ENCODE measurements at places on chromosomes 1 and 21.

- DNase-seq: no peak
Observed at GRCh38 chr1:30145723-30146303, 577.6 kb downstream of the MATN1 start.

DNA sequence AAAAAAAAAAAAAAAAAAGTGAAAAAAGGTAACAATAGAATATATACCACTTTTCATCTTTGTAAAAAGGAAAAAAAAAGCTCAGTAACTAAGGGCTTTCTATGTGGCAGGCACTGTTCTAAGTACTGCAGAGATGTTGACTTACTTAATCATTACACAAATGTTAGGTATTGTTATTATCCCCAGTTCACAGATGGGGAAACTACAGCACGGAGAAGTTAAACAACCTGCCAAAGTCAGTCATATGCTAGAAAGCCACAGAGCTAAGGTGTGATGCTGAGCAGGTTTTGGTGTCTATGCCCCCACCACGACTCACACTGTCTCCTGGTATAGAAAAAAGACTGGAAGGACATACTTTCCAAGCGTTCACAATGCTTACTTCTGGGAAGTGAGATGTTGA lies 6.6 kb upstream of the PNRC2 start:
- no peak for DNase-seq

- DNase-seq: no peak
Observed at GRCh38 chr21:25350056-25350455, 257.2 kb downstream of the MRPL39 start.

DNA sequence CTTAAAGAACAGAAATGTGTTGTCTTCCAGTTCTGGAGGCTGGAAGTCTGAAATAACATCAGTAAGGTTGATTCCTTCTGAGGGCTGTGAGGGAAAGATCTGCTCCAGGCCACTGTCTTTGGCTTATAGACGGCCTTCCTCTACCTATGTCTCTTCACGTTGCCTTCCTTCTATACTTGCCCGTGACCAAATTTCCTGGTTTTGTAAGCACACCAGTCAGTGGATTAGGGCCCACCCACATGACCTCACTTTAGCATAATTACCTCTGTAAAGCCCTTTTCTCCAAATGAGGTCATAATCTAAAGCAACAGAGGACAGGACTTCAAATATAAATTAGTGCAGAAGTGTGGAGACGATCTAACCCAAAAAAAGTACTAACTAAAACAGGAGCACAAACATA lies 231.6 kb downstream of the NRIP1 start:
- DNase-seq: no peak

DNA sequence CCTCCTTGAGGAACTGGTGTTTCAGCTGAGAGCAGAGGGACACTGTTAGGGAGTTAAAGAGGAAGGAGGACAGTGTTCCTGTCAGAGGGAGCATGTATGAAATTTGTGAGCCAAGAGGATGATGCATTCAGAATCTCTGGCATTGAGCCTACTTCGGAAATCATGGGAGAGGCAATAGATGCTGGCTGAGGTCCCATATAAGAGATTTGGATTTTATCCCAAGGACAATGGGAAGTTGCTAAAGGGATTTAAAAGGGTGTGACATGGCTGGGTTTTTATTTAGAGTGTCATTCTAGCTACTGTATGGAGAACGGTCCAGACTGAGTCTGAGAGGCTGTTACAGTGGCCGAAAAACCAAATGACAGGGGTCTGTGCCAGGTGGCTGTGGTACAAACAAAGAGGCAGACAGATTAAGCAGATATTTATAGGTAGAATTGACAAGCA lies 403.2 kb upstream of the B3GALT2 start:
- DNase-seq: no peak

DNA sequence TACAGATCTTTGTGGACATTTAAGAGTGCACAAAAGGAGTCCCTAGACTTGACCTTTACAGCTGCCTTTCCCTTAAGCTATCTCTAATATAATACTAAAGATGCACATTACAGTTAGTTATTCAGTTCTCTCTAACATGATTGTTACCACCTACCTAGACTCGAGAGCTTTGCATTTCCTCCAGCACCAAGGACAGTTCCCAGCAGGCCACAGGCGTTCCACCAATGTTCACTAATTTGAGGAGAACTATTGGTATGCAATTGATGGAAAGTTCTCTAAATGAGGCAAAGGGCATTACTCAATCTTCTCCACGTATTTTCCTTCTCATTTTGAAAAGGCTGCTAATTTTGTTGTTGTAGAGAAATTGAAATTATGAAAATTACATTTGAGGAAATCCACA lies 5.4 kb upstream of the NTNG1 start:
- no peak for DNase-seq

DNA sequence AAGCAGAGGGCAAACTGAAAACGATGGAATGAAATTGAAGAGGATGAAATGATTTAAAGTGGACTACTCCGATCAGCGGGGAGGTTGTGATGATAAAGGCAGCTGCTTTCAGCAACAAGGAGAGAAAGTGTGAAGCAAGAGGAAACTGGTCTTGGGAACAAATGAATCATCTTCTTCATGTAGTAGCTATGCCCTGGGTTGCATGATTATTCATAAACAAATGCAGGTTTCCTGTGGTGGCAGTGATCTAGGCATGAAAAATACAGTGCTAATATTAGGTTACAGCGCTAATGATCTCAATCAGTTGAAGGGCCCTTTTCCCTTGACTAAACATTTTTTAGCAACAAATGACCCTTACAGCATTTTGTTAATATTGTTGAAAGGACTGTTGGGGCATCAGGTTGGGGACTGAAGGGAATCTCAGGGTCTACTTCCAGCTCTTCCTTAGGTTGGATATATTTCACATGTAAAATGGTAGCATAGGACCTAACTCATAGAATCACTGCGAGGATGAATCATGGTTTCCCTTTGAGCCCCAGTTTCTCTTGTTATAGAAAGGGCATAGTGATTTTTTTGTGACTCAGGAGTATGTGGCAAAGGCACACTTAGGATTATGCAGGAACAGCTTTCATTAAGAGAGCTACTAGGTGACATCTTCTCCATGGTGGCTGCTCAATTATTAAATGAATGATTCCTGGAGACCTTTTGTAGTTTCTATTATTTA lies 1.9 kb upstream of the ZFYVE9 start:
- no peak for DNase-seq

DNA sequence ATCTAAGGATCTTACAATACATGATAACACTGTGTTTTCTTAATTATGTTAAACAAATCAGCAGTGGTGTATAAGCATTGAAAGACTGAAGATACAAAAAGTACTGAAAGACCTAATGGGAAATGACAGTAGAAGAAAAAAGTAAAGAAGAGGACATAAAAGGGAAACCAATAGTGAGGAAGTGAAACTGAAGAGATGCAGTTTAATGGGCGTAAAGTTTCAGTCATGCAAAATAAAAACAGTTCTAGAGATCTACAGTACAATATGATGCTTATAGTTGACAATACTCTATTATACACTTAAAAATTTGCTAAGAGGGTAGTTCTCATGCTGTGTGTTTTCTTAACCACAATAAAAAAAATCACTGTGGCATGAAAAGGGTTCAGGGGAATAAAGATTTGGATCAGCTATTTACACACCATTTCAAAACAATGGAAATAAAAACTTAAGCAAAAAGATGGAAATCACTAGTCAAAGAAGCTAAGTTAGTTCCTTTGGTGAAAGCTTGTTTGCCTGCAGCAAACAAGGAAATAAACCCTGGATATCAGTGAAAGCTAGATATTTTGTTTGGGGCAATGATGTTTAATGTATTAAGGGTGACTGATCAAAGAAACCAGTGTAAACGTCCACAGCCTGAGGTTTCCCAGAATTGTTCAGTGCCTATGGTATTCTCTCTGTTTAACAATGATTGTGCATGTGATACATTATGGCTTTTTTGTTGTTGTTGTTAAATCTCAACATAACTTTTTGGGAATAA lies 1160.8 kb upstream of the ADGRL2 start:
- no peak for DNase-seq

- no peak for DNase-seq
Observed at GRCh38 chr21:33801424-33802405, 113.9 kb downstream of the ATP5PO start.

GRCh38 chr21:42199868-42200463 lies 19.0 kb upstream of the ABCG1 start:
- no peak for DNase-seq

DNA sequence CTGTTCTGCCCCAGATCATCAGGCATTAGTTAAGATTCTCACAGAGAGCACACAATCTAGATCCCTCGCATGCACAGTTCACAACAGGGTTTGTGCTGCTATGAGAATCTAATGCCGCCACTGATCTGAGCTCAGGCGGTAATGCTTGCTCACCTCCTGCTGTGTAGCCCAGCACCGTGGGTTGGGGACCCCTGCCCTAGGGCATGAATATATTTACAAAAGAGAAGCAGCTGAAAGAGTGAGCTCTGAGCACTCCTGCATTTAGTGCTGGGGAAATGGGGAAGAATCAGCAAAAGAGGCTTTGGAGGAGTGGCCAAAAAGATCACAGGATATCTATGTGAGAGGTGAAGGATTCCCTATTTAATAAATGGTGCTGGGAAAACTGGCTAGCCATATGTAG lies 5.6 kb downstream of the CFAP57 start:
- DNase-seq: no peak

GRCh38 chr1:245389873-245390272 lies 235.1 kb downstream of the KIF26B start:
- DNase-seq: no peak

GRCh38 chr1:171427852-171428471 lies 57.4 kb upstream of the PRRC2C start:
- DNase-seq: no peak

DNA sequence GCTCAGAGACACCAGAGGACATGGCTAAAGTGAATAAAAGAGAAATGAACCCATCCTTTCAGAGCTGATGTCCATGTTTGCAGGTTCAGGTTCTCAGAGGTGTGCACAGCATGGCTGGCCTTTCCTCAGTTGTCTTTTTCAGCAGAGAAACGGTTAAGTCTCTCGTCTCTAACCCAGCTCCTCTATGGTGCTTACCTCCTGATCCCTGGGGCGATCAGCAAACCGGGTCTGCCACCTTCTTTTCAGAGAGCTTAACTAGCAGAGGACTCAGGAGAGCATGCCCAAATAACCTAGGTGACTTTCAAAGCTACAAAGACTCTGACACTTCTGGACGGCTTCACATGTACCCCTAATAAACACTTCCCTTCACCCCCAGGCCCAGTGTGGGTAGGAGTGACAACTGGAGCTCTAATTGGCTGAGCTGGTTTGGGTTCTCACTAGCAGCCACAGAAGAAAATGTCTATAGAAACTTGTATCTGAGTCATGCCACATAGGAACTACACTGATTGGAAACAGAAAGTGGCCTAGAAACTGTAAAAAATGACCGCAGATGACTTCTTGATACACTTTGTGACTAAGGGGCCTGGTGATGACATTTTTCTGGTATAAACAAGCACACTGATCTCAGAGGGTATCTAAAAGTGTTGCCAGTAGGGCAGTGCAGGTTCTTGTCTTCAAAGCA lies at the start of gene AIM2:
Gene AIM2, minus strand, starts transcription at position 329 of the 682 bp plus-strand sequence. CDS start 3,267 bp downstream, outside the sequence.
- no peak for DNase-seq

GRCh38 chr1:14945132-14946010 lies 208.2 kb upstream of the TMEM51 start:
- no peak for DNase-seq

DNA sequence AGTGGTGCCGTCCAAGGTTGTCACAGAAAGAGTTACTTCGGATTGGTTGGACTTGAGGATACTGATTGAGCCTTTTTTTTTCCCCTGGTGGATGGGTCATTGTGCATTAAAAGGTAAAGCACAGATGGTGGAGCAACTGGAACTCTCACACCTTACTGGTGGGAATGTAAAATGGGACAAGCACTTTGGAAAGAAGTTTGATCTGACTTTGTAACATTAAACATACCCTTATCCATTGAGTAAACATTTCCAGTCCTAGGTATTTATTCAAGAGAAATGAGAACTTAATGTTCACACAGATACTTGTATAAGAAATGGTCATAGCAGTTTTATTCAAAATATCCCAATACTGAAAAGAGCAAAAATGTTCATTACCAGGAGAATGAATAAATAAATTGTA lies 14.9 kb downstream of the PLA2G2A start:
- no peak for DNase-seq

GRCh38 chr1:67564193-67564592 lies 120.8 kb upstream of the GADD45A start:
- DNase-seq: no peak

DNA sequence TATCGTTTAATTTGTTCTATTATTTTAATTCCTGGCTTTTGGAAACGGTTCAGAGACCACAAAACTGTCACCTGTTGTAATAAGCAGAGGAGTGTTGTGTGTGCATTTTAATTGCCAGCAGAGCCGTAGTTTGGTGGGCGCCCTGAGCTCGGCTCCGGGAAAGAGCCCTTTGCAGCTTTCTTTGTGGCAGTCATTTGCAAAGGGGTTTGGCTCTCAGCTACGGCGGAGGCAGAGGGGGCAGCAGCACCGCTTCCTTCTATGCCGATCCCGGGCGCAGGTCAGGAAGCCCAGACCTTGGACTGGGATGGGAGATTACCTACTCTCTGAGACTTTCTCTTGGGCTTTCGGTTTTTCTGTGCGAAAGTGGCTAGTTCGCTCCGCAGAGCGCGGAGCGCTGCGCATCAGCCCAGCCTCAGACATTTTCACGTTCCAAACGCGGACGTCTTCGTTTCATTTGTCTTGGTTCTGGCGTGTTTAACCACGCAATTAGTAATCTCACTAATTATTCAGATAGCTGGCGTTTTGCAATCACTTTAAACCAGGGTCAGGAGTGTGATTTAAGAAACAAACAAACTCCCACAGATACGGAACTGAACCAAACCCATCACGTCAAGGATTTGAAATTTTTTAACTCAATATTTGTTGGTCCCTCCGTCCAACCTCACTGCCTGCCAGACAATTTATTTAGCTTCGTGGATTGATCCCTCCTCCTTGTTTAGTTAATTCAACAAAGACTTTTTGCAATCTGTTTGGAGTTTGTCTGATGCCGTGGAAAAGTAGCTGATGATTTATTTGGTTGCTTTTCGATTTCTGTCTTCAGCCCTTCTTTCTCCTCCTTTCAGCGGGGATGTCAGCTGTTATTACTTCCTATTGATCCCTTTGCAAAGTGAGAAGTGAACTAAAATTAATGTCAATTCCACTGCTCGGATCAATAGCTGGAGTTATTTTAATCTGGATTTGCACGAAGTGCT lies 3.9 kb downstream of the RNF220 start:
- no peak for DNase-seq

DNA sequence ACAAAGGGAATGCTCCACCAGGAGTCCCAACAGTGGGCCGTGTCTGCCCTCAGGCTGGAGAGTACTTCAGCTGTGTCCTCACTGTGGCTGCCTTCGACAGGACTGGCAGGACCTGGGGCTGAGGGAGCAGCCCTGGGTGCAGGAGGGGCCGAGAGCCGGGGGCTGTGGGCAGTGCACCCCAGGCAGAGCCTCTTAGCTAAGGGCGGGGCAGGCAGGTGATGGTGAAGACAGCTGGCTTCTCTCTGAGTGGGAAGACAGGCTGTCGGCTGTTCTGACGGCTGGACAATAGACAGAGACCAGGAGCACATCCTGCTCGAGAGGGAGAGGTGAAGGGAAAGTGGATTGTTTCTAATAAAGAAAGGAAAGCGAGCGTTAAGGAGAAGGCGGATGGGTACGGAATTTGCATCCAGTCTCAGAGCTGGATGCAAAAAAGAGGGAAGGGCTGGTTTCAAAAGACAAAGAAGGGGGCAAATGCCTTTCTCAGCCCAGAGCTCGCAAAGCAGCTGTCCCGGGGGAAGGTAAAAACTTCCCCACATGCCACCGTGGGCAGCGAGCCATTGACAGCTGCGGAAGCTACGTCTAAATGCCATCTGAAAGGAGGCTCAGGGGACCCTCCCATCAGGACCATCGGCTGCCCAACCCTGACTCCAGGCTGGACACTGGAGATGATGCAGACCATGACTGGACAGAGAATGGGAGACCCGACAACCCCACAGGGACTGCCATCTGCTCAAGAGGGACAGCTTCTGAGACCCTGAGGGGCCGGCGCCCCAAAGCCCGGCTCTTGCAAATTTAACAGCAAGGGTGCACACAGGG lies 92.0 kb downstream of the STUM start:
- no peak for DNase-seq
